ENCODE measurements at places on chromosomes 4 and X.

- no peak for DNase-seq
Observed at GRCh38 chrX:151675121-151675746, 20.0 kb upstream of the PRRG3 start.

- no peak for DNase-seq
Observed at GRCh38 chrX:2691543-2692220, 587 bp downstream of the CD99 start.

GRCh38 chr4:23061431-23061830, 368.7 kb downstream of the GBA3 start:
- no peak for DNase-seq

GRCh38 chr4:178553201-178553600, 1111.0 kb upstream of the AGA start:
- DNase-seq = no peak

- no peak for DNase-seq
Observed at GRCh38 chr4:185115827-185116232, 27.2 kb upstream of the SLC25A4 start.

DNA sequence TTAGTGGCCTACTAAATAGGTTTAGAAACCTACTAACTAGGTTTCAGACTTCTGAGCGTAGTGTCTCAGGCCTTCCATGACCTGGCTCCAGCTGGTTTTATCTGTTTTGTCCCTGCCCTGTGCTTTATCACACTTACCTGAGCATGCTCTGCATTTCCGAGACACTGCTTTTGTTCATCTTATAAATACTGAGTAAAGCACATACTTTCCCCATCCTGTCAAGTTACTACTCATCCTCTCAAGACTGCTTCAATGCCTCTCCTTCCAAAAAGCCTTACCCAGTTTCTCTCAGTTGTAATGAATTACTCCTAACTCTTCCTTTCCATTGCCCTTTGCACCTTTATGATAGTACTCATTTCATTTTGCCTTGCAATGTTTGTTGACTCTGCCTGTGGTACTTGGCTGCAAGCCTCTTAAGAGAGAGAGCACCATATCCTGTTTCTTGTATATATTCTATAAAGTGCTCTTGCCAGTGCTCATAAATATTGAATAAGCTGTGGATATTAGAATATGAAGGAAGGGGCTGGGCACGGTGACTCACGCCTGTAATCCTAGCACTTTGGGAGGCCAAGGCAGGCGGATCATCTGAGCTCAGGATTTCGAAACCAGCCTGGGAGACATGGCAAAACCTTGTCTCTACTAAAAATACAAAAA, 34.4 kb downstream of the SLAIN2 start:
- DNase-seq = no peak

GRCh38 chrX:132090403-132091159, 37.2 kb downstream of the FRMD7 start:
- DNase-seq = no peak

DNA sequence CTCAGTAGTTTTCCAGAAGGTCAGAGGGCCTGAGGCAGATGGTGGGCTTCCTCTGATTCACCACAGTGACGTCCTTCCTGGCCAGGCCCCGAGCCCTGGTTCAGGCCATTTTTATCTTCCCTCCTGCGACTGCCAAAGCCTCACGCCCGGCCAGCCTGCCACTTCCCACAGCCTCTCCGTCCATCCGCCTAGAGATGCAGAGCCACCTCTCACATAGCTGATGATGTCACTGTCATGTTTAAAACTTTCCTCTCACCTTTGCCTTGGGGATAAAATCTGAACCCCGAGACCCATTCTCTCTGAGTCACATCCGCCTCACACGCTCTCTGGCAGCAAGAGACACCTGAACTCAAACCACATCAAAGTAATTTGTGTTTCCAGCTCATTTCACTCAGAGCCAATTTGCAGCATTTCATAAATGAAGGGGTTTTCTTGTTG, 175.3 kb downstream of the QDPR start:
- DNase-seq = peak; percentile 79

DNA sequence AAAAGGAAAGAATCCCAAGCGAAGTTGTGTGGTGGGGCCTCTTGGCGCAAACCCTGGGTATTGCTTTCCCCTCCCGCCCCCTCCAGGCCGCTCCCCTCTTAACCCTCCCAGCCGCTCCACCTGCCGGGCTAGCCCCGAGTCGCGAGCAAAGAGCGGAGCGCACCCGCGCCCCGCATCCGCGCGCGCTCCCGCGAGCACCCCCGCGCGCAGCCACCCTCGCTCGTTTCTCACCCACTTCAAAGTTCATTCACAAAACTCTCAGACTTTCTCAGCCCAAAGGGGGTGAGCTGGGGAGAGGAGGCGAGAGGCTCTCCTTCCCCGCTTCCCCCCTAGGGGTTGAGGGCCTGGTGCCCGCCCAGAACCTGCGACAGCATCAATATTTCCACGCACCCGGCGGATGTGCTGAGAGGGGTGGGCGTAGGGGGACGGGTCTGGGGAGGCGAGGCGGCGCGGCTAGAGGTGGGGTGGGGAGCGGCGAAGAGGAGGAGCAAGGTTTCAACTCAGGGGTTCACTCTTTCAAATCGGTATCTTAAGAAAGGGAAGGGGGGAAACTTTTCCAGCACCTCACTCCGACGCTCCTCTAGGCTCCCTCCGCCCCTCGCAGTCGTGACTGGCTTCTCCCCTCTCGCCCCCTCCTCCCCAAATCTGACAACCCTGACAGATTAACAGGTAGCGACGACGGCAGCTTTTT, 1.8 kb downstream of the MAML3 start:
- peak; percentile 75 for DNase-seq

DNA sequence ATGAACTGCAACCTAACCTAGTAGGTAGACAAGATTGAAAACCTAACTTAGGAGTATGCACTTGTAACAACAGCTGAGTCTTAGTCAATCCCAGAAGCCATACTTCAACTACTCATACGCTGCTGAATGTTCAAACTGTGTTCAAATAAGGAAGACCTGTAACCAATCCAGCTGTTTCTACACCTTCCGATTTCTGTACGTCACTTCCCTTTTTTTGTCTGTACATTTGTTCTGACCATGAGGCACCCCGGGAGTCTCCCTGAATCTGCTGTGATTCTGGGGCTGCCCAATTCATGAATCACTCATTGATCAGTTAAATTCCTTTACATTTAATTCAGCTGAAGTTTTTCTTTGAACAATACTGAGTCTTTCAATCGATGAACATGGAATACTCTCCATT, 89.5 kb downstream of the BMP3 start:
- DNase-seq = no peak

GRCh38 chr4:54661686-54662085, 3.9 kb downstream of the KIT start:
- DNase-seq = no peak

DNA sequence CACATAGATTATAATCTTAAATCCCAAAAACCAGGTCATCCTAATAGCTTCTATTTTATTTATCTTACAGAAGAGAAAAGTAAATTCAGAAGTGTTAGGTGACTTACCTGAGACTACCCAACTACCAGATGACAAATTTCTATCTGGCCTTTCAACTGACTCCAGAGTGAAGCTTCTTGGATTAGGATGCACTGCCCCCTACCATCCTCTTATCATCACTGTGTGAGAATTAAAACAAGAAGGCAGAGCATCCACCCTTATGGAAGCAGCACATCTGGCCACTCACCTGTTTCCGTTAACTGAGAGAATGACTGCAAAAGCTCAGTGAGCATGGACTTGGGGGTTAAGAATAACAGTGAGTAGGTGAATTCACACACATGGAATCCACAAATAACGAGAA, 502.6 kb upstream of the TECRL start:
- DNase-seq = no peak

DNA sequence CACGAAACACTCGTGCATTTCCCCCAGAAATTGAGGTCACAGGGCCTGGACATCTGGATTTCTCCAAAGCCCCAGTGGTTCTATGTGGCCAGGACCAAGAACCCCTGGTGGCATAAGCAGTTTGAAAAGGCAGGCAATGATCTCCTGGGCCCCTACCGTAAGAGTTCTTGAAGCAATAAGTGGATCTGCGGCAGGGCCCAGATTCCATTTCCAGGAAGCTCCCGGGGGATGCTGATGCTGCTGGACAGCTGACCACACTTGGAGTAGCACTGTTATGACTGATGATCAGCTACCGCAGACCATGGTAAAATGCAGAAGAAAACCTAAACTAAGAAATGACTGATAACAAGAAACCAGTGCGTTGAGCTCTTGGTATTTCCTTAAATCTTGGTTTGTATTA, 27.8 kb downstream of the SMS start:
- no peak for DNase-seq

DNA sequence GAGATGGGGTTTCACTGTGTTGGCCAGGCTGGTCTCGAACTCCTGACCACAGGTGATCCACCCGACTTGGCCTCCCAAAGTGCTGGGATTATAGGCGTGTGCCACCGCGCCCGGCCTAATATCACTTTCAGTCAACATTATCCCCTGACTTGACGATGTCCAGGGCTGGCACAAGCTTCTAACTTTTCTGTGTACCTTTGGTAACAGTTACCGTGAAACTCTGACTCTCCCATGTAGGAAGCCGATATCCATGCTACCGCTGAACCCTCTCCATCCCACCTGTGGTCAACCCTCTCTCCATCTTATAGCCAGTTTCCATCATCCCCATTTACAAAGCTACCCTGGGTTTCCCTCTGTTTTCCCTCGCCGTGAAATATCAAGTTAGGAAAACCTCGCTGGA, 77.5 kb downstream of the CRLF2 start:
- DNase-seq = no peak

GRCh38 chr4:76017056-76017686, 6.1 kb downstream of the CXCL10 start:
- no peak for DNase-seq

- DNase-seq = no peak
Observed at GRCh38 chrX:2462780-2463179, 38.0 kb downstream of the DHRSX start.

DNA sequence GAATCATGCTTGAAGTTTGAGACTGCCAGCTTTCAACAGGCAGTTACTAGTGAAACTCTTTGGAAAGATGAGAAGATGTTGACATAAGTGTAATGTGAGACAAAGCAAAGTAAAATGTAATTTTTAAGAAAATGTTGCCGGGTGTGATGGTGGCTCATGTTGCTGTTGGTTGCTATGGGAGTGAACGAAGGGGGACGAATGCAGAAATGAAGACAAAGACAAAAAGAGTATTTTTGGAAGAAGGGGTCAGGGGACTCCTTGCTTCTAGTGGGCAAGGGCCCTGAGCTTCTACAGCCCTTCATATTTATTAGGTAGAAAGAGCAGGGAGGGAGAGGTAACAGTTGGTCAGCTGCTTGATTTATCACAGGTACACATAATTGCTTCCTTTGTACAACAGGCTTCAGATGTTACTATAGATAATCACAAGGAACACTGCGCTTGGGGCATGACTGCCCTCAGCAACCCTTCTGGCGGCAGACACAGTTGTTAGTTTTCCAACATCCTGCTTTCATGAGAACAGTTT, 11.9 kb upstream of the UGDH start:
- DNase-seq = no peak

Data from stimulated activated naive CD4-positive, alpha-beta T cell treated with Interleukin-2 at 50 U/mL for 16 hours (primary cell).